ENCODE measurements at places on chromosomes 7 and 10.

- DNase-seq = no peak
These were observed at the start of gene ZNF804B for GRCh38 chr7:88759230-88760135. Gene ZNF804B (plus strand): TSS chr7:88759700. CDS start chr7:88759977, 277 bp downstream.

DNA sequence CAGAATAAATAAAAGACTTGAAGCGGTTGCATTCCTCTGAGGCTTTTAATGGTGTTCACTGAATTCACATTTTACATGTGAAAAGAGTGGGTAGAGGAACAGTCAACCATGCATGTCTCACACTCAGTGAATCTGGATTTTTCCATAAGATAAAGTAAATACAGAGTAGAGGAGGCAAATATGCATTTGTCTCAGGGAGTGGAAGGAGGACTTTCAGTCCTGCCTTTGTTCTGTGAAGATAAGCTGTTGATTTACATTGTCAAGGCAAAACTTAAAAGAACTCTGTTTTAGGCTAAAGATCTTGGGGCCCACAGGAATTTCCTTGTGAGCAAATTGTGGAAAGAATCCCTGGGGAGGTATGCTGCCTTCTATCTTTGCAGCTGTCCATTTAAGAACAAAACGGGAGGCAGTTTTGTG lies 825.3 kb upstream of the MBL2 start:
- peak; percentile 7 for DNase-seq

DNA sequence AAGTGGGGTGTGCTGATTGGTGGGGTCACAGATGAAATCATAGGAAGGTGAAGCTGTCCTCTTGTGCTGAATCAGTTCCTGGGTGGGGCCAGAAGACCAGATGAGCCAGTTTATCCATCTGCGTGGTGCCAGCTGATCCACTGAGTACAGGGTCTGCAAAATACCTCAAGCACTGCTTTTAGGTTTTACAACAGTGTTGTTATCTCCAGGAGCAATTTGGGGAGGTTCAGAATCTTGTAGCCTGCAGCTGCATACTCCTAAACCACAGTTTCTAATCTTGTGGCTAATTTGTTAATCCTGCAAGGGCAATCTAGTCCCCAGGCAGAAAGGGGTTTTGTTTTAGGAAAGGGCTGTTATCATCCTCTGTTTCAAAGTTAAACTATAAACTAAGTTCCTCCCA lies 17.0 kb upstream of the IFRD1 start:
- no peak for DNase-seq

- no peak for DNase-seq
These were observed 54.6 kb upstream of the OPN4 start for GRCh38 chr10:86599729-86600128.

Data from fibroblast of upper back skin (primary cell).